Stimulated activated memory B cell treated with anti-CD40 and anti-IgM and Interleukin-4, amounts not matched to agents 10 μg/mL and 1 μg/mL and 100 μg/mL, for 72 hours (primary cell): ENCODE measurements at places on chromosomes 11 and 22.

GRCh38 chr22:32744176-32744959 lies 57.1 kb upstream of the TIMP3 start:
- no peak overlapping the region for H3K27ac ChIP-seq
- ATAC-seq = no peak
- no peaks in the 10 kb centered on the region for H3K36me3 ChIP-seq
- H3K27me3 ChIP-seq = peaks cover 35% of the 10 kb centered on the region
- no peak overlapping the region for H3K4me3 ChIP-seq

- H3K4me3 ChIP-seq = no peak overlapping the region
- no peak for ATAC-seq
These were observed 1889.7 kb downstream of the LRRC4C start for GRCh38 chr11:39569789-39570188.

- ATAC-seq = no peak
- no peaks in the 10 kb centered on the region for H3K36me3 ChIP-seq
- H3K27ac ChIP-seq = no peak overlapping the region
- H3K4me1 ChIP-seq = no peaks in the 10 kb centered on the region
- peaks cover 13% of the 10 kb centered on the region for H3K27me3 ChIP-seq
- no peak overlapping the region for H3K4me3 ChIP-seq
These were observed 132.6 kb downstream of the RAB38 start for GRCh38 chr11:88042647-88043046.

GRCh38 chr11:35033011-35033410 lies 106.0 kb upstream of the CD44 start:
- H3K27ac ChIP-seq = peak overlapping the region; percentile 20
- no peak overlapping the region for H3K4me3 ChIP-seq
- H3K27me3 ChIP-seq = no peaks in the 10 kb centered on the region
- ATAC-seq = no peak

DNA sequence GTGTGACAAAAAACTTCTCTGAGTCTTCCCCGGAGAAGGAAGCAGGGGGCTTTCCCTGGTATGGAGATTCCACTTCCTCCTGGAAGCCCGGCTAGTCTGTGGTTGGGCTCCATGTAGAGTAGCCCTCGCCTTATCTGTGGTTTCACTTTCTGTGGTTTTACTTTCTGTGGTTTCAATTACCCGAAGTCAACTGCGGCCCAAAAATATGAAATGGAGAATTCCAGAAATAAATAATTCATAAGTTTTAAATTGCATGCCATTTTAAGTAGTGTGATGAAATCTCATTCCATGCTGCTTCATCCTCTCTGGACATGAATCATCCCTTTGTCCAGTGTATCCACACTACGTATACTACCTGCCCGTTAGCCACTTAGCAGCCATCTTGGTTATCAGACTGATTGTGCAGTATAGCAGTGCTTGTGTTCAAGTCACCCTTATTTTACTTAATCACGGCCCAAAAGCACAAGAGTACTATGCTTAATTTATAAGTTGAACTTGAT lies 275.0 kb upstream of the SESN3 start:
- H3K36me3 ChIP-seq = no peaks in the 10 kb centered on the region
- peaks cover 7% of the 10 kb centered on the region for H3K4me1 ChIP-seq
- H3K4me3 ChIP-seq = no peak overlapping the region
- no peaks in the 10 kb centered on the region for H3K27me3 ChIP-seq

GRCh38 chr11:65419772-65420481 lies 2.7 kb upstream of the NEAT1 start:
- peaks cover 26% of the 10 kb centered on the region for H3K36me3 ChIP-seq
- H3K27me3 ChIP-seq = no peaks in the 10 kb centered on the region
- peak overlapping the region; percentile 73 for H3K4me3 ChIP-seq
- H3K4me1 ChIP-seq = peaks cover 71% of the 10 kb centered on the region
- peak overlapping the region; percentile 96 for H3K27ac ChIP-seq

GRCh38 chr11:84922212-84922805 lies 704.8 kb downstream of the DLG2 start:
- no peak for ATAC-seq
- no peaks in the 10 kb centered on the region for H3K36me3 ChIP-seq
- H3K4me3 ChIP-seq = peak overlapping the region; percentile 48
- H3K4me1 ChIP-seq = peaks cover 11% of the 10 kb centered on the region
- H3K27me3 ChIP-seq = peaks cover 12% of the 10 kb centered on the region
